GM12891 (cell line): ENCODE measurements at places on chromosomes 5 and 9.
A peak's percentile ranks its signal among the peaks of the same experiment; 100 is the strongest.

DNA sequence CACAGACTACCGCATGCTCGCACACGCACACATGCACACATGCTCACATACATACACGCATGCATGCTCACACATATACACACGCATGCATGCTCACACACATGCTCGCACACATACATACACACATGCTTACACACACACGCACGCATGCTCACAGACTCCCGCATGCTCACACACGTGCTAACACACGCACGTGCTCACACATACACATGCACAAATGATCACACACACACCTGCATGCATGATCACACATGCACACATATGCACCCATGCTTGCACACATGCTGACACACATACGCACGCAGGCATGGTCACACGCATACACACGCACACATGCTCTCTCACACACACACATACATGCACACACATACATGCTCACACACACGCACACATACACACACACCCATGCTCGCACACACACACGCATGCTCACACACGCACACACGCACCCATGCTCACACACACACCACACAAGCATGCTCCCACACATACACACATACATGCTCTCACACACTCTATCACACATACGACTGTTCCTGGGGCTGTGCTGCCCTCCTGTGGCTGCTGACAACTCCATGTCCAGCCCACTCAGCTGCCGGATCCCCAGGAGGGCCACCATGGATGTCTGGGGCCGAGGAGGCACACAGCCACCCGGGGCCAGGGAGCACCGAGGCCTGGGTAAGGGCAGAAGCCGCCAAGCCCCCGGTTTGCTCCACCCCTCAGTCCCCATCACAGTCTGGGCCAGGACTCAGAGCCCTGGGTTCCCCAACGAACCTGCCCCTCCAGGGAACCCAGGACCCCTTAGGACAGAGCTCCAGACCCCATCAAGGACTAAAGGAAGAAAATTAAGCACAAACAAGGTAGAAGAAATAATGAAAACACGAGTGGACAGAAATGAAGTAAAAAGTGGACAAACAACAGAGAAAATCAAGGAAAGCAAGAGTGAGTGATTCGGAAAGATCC is 31.4 kb upstream of the EGFL7 start:
- peak; percentile 74 for DNase-seq

DNA sequence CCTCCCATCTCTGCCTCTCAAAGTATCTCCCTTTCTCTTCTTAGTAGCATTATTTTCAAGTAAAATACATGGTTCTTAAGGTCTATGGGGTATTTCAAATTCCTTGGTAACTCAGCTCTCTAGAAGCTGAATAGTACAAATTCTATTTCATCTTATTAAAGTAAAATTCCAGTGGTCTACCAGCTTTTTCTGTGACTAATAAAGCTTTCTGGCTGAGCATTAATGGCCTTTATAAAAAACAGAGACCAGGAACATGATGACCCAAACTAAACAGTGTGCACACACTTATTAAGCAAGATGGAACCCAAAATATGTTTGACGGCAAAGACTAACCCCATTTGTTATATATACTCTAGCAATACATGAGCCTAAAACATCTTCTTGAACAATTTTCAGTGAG is 142.6 kb downstream of the OR2K2 start:
- DNase-seq: no peak

GRCh38 chr5:98341038-98342032 is 432.1 kb upstream of the RGMB start:
- no peak for DNase-seq

GRCh38 chr9:14525856-14526255 is 167.4 kb downstream of the ZDHHC21 start:
- no peak for DNase-seq

DNA sequence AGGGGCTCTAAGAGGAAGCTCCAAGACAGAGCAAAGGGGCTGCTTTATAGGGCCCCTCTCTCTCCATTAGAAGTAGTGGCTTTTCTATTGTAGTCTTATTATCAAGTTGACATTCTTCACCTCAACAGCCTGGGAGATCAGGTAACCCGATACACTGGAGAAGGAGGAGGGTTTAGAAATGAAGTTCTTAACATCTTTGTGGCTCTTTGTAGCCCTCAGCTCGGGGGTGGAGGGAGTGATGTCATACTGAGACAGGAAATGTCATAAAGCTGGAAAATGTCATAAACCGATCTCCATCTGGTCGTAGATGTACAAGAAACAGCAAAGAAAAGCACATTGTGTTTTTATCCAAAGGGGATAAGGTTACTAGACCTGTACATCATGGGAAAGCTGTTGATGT is 17.9 kb downstream of the PDZD2 start:
- DNase-seq: no peak

- DNase-seq: no peak
These were observed 25.5 kb upstream of the SNCAIP start for GRCh38 chr5:122286541-122286940.

GRCh38 chr5:171520300-171521174 is 101.1 kb downstream of the FGF18 start:
- no peak for DNase-seq

GRCh38 chr5:180869587-180869986 is 8.5 kb upstream of the ZFP62 start:
- DNase-seq: no peak

- no peak for DNase-seq
These were observed 171.5 kb upstream of the PHYKPL start for GRCh38 chr5:178403956-178404600.

- DNase-seq: no peak
These were observed 31.3 kb upstream of the STRBP start for GRCh38 chr9:123299558-123300126.

DNA sequence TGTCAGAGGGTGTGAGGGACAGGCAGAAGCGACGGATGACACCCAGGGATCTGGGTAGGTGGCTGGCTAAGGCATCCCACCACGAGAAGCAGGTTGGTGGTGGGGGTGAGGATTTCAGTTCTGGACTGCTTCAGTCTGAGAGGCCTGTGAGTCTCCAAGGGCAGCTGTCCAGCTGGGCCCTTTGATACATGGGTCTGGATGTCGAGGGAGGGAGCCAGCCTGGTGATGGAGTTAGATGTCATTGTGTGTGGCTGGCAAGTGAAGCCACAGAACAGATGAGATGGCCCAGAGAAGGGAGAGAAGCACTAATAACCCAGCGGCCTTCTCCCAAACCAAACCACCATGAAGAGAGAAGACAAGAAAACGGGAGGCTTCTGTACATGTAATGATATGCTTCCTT is 11.1 kb downstream of the MED27 start:
- no peak for DNase-seq

DNA sequence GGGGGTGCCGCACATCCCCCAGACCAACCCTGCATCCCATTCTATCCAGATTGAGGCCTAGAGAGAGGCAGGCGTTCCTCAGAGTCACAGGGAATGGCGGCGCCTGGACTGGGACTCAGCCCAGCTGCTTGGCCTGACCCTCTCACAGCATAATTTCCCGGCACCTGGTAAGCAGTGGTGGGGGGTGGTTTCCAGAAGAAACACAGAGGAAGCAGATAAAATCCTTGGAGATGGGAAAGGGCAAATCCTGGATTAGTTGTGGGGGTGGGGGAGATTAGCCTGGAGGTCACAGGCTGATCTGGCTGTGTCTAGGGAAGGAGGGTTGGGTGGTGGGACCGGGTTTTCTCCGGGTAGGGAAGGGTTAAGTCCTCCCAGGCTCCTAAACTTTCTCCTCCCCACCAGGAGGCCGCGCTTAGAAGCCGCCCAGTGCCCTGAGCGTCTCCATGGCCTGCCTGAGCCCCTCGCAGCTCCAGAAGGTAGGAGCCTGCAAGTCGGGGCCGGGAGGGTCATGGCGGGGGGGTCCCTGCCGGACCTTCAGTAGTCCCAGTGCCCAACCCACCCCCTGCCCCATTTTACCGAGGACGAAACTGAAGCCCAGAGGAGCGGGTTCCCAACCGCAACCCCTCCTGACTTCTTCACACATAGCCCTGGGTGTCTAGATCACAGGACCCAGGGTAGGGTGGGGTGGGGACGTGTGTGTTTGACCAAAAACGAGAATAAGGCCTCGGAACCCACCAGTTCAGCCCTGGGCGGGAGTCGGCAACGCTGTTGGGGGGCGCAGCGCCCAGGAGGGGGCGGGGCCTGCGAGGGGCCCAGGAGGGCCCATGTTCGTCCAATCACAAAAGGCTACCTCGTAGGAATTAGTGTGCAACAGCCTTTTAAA is 1.3 kb downstream of the PHYHD1 start:
- DNase-seq: no peak

DNA sequence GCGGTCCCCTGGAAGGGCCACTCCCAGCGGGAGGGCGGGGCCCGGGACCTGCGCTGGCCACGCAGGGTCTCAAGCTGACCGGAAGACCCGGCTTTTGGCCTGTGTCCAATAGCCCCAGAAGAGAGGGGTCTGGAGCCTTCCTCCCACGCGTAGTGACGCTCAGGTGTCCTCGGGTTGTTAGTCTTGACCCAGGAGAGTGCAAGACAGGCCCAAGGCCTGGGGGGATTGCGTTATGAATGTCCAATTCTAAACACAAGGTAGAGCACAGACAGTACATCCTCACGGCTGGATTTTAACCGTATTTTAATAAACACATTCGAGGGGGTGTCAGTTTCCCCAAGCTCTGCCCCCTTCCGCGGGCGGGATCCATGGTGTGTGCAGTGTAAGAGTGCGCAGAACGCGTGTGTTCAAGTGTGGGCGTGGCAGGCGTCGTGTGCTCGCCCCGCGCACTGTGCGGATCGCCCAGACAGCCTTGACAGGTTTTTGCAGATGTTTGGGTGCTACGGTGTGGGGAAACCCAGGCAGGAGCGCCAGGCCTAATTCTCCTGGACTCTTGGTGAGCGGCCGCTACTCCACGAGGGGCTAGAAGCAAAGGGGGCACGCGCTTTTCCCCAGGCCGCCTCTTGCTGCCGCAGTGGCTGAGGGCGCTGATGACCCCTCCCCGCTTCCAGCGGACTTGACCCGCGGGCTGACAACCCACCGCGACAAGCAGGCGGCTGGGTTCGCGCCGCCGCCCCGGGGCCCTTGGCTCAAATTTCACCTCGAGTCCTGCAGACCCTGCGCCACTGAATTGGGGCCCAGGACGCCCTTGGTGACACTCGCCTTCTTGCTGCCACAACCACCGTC is 6.1 kb upstream of the DMRT3 start:
- no peak for DNase-seq

- no peak for DNase-seq
These were observed 143.2 kb downstream of the GCNT1 start for GRCh38 chr9:76602199-76602598.

GRCh38 chr9:129012343-129012742 is 15.8 kb downstream of the SH3GLB2 start:
- DNase-seq: no peak

GRCh38 chr9:110619831-110620230 is 40.3 kb upstream of the SVEP1 start:
- DNase-seq: no peak

DNA sequence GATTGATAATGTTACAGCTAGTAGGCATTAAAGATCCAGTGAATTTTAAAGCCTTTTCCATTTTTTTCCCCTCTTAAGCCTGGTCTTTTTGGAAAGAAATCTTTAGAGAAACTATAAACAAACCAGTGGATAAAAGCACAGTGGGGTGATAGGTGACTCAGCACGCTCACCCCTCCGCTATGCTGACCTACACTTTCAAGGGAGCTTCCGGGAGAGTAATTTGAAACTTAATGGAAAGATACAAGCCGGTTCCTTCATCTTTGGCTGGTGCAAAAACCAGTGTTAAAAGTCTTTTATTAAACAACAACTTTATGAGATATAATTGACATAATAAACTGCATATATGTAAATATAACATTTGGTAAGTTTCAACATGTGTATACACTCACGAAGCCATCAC is 27.0 kb upstream of the ALDOB start:
- DNase-seq: no peak
